Stimulated activated CD8-positive, alpha-beta memory T cell treated with anti-CD3 and anti-CD28 coated beads, Interleukin-4, amount 100 ng/mL, for 4 hours (primary cell): ENCODE measurements at places on chromosomes 3 and 15.

DNA sequence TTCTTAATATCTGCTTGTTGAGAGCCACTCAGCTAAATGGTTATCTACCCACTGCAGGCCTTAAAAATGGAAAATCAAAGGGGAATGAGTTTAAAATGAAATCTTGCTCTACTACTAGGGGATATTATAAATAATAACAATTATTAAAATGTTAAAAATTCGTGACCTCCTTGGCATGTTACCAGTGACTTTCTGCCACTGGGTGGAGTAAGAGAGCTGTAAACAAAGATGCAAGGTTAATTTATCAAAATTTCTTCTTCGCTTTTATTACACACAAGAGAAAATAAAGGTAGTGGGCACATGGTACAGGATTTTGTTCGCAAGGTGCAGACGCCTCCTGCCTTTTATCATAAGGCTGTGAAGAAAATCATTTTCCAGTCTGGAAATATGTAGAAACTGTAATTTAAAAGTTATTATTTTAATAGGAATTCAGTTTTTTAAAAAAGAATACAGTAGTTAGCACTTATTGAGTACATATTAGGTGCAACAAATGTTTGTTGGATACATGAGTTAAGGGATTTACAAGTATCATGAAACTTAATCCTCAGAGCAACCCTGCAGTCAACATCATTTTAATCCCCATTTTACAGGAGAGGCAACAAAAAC is 272.6 kb downstream of the SUCLG2 start:
- no peak for DNase-seq

DNA sequence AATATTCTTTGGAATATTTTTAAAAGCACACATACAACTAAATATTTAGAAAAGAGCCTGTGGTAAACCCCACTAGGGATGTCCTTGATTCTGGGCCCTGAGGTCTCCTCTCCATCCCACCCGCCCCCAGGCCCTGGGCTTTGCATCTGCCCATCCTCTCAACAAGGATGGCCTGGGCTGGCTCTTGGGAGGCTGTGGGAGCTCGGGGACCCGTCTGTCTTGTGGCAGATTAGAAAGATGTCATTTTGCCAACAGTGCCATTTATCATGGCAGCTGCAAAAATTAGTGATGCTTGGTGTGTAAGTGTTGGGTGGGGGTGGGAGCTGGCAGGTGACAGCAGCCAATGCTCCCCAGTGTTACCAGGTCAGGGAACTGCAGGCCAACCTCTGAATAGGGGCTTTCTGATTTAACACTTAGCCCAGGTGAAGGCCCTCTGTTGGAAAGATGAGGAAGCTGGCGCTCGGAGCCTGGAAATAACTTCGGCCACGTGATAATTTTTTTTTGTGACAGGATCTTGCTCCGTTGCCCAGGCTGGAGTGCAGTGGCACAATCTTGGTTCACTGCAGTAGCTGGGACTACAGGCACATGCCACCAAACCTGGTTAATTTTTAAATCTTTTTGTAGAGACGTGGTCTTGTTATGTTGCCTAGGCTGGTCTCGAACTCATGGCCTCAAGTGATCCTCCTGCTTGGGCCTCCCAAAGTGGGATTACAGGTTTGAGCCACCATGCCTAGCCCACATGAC is 16.9 kb upstream of the CSPG4 start:
- no peak for DNase-seq

GRCh38 chr15:89406940-89407607 is 72.5 kb upstream of the POLG start:
- no peak for DNase-seq

DNA sequence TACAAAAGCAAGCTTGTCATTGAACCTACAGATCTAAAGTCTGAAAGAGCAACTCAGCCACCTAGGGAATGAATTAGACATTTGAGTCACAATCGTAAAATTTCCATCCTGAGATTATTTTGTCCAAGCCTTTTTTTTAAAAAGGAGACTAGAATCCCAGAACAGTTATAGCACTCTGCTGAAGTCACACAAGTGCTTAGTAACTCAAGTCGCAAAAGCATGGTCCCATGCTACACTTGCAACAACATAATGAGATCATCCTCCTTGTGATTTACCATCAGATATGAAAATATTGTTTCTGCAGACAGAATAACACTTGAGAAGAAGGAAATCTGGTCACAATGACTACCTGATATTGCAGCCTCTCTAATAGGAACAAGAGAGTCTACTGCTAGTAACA is 106.7 kb downstream of the ZIC4 start:
- DNase-seq = no peak

- no peak for DNase-seq
Observed at GRCh38 chr3:24180616-24181015, 235.5 kb downstream of the NR1D2 start.

DNA sequence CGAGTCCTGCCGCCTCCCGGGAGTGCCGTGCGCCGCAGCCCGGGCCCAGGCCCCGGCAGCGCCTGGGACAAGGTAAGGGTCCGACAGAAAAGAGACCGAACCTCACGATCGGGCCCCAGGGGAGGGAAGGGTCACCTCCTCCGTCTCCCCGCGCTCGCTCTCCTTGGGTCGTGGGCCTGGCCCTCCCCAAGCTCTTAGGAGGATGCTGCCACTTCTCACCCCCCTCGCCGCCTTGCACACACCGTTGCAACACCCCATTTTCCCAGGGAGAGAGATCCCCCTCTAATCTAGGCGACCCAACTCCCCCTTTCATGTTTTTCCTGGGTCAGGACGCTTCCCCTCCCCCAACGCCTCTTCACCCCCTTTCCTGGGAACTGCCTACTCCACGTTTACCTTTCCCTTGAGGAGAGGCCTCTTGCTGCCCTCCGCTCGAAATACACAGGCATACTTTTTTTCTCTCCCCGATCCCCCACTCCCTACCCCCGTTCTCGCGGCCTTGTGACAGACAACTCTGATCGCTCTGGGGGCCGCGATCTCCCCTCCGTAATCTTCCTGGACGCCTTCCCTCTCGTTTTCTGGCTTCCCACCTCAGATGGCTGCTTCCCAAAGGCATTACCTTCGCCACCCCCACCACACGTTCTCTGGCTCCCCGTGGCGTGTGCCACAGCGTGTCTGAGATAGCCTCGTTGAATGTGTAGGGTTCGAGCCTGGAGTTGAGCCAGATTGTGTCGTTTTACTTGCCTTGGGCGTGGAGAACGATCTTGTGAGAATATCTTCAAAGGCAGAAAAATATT is 688 bp downstream of the SETD5 start:
- no peak for DNase-seq

DNA sequence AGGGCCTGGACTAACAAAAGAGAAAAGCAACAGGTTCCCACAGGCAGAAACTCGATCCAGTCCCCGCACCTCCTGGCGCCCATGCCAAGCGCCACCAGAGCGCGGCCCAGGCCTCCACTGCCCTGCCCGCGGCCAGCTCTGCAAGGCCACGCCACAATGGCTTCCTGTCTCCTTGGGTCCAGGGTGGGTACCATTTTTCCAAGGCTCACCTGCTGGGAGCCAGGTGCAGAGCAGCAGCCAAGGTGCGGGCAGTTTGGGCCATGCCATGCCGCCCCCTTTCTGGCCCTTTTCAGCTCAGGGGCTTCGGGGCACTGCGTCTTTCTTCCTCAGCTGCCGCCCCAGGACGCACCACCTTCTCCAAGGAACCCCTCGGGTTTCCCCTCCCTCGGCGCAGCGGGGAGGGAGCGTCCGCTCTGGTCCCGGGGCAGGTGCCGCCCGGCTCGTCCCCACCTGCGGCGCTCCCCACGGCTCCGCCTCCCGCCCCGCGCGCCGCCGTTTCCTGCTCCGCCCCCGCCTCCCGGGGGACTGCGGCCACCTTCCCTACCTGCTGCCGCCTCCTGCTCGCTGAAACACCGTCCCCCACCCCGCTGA is at the start of gene ILDR1:
Gene ILDR1 (minus strand): TSS at position 437 of the 591 bp plus-strand sequence. CDS start 170 bp downstream, at position 267.
- DNase-seq = no peak

GRCh38 chr15:47951781-47952180 is 169.0 kb upstream of the SLC24A5 start:
- no peak for DNase-seq

GRCh38 chr15:95770196-95770595 is 560.3 kb upstream of the NR2F2 start:
- no peak for DNase-seq

DNA sequence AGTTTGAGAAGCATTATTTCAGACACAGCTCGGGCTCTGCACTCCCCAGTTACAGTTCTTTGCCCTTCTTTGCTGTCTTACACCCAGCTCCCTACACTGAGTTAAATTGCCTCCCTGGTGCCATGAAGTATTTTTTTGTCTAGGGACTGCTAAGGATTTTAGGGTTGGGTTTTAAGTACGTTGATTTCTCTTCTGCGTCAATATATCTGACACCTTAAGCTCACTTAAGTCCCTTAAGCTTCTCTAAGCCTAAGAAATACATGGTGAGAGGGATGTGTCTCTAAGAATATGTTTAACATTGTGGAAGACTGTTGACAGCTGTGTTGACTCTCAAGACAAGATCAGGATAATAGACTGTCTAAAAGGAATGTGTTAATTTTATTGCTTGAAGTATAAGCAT is 400.5 kb downstream of the PTPRG start:
- DNase-seq = no peak

GRCh38 chr3:26596335-26596734 is 26.2 kb upstream of the LRRC3B start:
- no peak for DNase-seq

DNA sequence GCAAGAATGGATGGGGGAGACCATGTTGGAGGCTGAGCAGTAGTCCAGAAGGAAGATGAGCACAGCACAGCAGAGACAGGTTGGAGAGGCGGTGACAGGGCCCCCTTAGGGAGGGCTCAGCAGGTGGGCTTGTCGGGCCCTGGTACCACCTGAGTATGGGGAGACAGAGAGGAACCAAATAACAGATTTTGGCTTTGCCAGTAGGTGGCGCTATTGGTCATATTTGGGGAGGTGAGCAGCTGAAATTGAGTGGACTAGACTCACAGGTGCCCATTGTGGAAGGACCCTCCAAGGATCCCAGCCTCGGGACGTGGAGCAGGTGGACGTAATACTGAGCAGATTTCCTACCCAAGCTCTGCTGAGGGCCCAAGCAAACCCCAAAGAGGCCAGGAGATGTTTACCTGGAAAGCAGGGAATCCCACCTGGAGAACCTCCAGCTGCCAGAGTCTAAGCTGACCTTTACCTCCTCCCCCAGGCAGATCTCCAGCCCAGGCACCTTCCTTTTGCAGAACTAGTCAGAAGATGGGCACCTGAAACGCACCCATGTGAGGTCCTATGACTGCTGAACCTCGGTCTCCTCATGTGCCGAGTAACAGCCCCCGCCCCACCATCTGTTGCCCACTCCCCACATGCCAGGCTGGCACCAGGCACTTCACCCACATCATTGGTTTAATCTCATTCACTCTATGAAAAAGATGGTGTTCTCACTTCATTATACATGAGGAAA is 24.6 kb upstream of the CORO2B start:
- peak; percentile 35 for DNase-seq

DNA sequence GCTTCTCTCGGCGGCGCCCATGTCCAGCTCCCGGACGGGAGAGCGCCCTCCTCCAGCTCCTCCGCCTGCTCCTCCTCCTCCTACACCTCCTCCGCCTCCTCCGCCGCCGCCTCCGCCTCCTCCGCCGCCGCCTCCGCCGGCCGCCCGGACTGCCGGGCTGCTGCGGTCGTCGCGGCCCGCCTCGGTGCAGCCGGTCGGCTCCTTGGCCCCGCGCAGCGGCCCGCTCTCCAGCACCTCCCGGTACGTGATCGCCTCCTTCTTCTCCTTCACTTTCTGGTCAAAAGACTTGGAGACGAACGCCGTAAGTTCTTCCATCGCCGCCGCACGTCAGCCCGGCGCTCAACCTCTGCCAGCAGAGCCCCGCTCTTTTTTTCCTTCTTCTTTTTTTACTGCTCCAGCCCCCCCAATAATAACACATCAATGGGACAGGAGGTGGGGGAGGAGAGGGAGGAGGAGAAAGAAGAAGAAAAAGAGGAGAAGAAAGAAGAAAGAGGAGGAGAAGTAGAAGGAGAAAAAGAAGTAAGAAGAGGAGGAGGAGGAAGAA is 438 bp downstream of the SHOX2 start:
- DNase-seq = no peak

DNA sequence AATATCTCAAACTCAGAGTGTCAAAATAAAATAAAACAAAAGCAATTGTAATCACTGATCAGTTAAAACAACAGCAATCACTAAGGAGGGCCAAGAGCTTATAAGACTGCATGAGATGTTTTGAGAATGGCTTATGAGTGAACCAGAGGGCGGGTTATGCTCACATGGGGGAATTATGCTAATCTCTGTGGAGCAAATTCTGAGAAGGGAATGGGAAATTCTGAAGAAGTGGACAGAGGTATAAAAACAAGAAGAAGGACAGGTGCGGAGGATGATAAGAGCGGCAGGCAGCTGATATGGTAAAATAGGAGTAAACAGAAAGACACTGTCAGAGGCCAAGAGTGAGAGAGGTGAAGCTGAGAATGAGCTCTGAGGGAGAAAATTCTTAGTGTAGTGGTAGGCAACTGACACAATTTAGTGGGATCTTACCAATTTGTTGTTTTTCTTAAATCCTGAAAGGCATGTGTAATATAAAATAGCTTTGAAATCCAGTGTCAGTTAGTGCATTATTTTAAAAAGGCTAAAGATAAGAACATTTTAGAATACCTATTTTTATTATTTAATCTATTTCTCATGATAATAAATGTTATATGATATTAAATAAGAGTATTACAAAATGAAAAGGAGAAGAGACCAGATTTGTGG is 133.8 kb downstream of the SPATA16 start:
- DNase-seq = no peak

- no peak for DNase-seq
Observed at GRCh38 chr3:191303596-191303995, 25.6 kb upstream of the CCDC50 start.

GRCh38 chr3:31952205-31952604 is 28.9 kb downstream of the OSBPL10 start:
- DNase-seq = no peak

GRCh38 chr3:9536212-9536611 is 17.4 kb downstream of the LHFPL4 start:
- no peak for DNase-seq

- no peak for DNase-seq
Observed at GRCh38 chr3:172096881-172097420, 57.6 kb downstream of the FNDC3B start.

DNA sequence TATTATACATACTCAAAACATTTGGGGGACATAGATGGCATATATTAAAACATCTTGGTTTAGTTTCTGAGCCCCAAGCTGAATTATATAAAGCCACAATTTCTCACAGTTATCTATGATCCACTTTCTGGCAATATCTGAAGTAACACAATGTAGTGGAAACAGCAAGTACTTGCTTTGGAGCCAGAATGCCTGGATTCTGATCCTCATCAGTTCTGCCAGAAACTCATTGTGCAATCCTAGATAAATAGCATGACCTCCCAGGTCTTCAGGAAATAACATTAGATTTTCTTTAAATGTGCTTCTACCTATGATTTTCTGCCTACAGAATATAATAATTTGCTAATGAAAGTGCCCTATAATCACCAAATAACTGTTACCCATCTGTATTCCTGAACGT is 544.9 kb downstream of the NAALADL2 start:
- no peak for DNase-seq
